GM12864 (cell line): ENCODE measurements at places on chromosomes 11 and 22.

- DNase-seq = no peak
Observed at GRCh38 chr11:124884869-124885479, 12.7 kb downstream of the ROBO4 start.

GRCh38 chr11:116276051-116277044 is 496.4 kb downstream of the BUD13 start:
- DNase-seq = peak; percentile 45

DNA sequence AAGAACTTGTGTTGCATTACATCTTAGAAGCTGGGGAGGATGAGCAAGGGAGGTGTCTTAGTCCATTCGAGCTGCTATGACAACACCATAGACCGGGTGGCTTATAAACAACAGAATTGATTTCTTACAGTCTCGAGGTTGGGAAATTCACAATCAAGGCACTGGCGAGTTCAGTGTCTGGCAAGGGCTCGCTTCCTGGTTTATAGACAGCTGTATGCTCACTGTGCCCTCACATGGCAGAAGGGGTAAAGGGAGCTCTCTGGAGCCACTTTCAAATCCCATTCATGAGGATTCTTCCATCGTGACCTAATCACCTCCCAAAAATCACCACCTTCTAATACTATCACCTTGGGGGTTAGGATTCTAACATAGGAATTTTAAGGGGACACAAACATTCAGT is 150.0 kb upstream of the NECTIN1 start:
- no peak for DNase-seq

DNA sequence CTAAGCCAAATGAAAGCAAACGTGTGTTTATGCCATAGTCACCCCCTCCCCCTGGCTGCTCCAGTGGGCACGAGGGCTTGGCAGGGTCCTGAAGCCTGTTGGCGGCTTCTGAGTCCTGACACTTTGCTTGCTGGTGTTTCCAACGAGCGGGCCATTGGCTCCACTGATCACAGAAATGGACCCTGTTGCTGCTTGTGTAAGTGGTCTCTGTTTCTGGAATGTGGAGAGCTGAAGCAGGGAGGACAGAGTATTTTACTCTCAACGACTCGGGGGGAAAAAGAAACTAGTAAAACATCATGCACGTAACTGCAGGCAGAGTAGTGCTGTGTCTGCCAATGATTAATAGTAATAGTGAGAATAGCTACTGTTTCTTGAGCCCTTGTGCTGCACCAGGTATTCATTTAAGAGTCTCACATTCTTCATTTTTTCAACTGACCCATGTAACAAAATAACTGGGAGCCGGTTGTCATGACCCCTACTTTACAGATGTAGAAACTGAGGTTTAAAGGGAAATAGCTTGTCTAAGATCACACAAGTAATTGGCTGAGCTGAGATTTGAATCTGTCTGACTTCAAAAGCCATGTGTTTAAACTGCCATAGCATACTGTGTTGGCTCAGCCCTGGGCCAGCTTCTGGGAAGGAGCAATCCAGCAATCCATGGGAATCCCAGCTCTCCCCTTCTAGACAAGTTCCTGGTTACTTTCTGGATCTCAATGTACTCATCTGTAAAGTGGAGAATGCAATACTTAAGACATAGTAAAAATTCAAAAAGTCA is 526.7 kb downstream of the INSC start:
- no peak for DNase-seq

GRCh38 chr11:2886191-2886894 is 768 bp upstream of the CDKN1C start:
- DNase-seq = no peak
